Caudate nucleus (tissue), 63 donors: ENCODE measurements at places on chromosomes 1 and 21.

GRCh38 chr1:117657031-117657430, 51.2 kb downstream of the TENT5C start:
- peak; percentile 11 for DNase-seq

DNA sequence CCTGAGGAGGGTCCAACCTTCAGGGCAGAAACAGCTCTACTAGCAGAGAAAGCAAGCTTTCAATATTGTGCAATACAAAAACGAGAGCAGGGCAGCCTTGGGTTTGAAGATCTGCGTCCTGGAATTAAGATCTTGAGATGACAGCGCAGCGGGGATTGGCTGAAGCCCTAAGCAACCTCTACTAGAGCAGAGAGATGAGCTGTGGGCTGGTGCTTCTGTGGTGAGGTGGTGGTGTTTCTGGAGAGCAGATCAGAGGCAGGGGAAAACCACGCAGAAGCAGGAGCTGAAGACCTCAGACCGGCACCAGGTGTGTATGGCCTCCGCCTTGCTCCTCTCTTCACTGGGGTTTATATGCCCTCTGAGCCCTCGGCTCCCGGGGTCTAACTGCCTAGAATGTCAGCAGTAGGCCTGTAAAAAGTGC, 12.5 kb downstream of the TRAF3IP3 start:
- DNase-seq: no peak

GRCh38 chr1:159088546-159089183, 12.1 kb upstream of the AIM2 start:
- no peak for DNase-seq

DNA sequence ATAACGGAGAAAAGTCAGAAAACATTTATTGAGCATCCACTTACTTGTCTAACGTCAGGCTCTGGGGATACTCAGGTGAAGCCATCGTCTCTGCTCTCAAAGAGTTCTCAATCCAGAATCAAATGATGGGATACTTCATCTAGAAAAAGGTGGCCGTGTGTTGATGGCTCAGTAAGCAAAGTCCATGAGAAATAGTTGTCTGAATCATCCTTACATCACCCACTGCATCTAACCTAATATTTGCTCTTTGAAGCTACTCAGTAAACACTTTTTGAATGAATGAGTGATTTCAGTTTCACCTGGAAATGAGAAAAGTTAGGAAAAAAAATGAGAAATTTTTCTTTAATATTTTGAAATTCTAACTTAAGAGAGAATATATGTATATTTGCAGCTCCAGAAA, 155.3 kb upstream of the PKN2 start:
- DNase-seq: no peak

GRCh38 chr1:215911406-215911968, 344.4 kb downstream of the KCTD3 start:
- no peak for DNase-seq

GRCh38 chr21:37266515-37267221, 466 bp downstream of the VPS26C start:
- no peak for DNase-seq

GRCh38 chr1:94126651-94127050, 5.7 kb upstream of the ABCA4 start:
- no peak for DNase-seq

DNA sequence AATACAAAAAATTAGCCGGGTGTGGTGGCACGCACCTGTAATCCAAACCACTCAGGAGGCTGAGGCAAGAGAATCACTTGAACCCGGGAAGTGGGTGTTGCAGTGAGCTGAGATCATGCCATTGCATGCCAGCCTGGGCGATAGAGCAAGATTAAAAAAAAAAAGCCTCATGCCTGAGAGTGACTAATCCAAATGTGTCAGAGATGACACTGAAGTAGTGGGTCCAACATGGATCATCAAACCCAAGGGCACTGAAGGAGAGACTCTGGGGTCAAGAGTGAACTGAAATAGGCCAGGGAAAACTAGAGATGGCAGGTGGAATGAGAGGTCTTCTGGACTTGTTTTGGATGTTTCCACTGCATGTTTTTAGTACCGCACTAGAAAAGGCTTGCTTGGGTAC, 10.2 kb upstream of the CACHD1 start:
- DNase-seq: no peak

DNA sequence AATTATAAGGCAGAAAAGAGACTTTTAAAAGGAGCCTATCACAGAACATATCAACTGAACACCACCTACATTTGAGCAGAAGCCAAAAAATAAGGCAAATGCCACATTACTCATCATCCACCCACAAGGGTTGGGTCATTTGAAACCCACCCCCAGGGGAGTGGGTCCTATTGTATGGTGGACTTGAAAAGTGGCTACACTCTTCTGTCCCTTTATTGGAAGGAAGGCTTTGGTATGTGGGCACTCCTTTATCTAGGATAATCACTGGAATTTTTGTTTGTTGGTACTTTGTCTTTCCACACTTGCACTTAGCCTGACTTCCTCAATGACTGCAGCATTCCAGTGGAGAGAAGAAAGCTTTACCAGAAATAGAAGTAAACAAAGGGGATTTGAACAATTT, 157.2 kb upstream of the COL11A1 start:
- DNase-seq: no peak

DNA sequence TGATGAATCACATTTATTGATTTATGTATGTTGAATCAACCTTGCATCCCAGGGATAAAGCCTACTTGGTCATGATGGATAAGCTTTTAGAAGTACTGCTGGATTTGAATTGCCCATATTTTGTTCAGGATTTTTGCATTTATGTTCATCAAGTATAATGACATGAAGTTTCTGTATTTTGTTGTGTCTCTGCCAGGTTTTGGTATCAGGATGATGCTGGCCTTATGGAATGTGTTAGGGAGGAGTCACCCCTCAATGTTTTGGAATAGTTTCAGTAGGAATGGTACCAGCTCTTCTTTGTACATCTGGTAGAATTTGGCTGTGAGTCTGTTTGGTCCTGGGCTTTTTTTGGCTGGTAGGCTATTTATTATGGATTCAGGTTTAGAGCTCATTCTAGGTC, 1643.1 kb upstream of the B3GALT2 start:
- DNase-seq: no peak

DNA sequence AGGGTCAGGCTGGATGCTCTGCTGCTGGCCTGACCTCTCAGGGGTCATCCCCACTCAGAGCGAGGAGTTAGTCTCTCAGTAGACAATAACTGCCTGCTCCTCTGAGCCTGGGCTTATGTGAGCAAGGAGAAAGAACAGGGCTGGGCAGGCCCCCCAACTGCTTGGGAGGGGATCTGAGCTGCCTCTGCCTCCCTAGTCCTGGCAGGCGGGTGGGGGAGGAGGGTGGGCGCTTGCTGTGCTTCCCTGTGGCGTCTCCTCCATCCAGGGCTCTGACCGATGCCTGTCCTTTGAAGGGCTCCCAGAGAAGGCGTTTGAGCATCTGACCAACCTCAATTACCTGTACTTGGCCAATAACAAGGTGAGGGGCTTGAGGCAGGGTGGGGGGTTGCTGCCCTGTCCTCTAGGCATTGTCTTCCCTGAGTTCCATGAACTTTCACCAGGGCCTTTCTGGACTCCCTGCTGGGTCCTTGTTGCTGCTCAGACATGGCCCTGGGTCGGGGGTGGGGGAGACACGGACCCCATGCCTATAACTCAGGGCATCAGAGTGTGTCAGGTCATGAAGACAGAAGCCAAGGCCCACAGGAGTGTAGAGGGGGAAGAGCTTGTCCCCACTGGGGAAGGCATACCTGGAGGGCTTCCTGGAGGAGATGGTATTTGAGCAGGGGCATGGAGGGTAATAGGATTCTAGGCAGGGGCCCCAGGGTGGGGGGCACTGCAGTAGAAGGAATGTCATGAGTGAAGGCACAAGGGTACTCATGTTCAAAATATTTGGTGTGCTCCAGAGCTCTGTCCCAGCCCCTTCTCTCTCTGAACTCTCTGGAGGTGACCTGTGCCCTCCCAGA, 12.5 kb downstream of the PODN start:
- DNase-seq: no peak

- no peak for DNase-seq
These were observed 31.4 kb downstream of the VASH2 start for GRCh38 chr1:212981571-212982328.

- DNase-seq: no peak
These were observed 572.9 kb downstream of the LTN1 start for GRCh38 chr21:28419811-28420210.

DNA sequence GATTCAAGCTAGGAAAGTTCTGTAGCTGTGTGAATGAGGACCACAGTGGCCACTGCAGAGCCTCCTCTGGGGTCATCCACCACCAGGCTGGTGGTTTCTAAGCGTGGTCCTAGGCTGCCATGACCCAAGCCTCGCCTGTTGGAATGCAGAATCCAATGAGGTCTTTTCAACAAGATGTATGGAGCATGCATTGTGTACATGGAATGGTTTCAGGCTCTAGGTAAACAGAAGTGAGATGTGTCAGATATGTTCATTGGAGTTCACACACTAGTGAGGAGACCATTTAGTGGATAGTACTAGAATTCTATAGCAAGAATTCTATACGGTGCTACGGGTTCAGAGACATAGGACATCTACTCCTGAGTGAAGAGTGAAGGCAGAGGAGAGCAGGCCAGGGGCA, 10.7 kb downstream of the RNU5D-1 start:
- no peak for DNase-seq

DNA sequence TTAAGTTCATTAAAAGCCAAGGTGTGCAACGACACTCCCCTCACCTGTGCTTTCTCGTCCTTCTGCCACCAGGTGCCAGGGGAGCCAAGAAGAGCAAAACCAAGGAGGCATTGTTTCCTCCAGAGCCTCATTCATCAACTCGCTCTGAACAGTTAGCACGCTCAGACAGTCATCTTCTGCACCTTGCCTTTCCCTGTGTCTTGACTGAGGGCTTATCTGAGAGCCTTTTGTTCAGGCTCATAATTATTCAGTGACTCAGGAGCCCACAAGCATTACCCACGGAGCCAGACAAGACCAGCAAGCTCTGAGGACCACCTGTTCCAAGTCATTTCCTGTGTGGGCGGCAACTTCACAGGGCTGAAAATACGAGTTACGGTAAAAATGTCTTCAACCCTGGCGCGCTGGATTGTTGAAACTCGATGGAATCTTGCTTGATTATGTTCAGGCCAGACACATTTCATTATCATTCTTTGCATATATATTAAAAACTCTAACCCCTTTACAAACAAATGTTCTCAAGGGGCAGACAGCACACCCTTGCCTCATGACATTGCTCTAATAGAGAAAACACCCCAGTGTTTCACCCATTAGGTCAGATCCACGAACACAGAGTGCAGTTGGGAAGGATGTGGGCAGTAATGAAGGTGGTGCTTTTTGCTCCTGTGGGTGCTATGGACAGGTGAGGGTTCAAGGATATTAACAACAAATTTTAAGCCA, 89.7 kb upstream of the RUNX1 start:
- no peak for DNase-seq

- peak; percentile 42 for DNase-seq
These were observed 687 bp downstream of the PRKAB2 start for GRCh38 chr1:147171399-147172167.

GRCh38 chr21:42229676-42230075, 10.7 kb downstream of the ABCG1 start:
- DNase-seq: no peak

- DNase-seq: no peak
These were observed 28.4 kb downstream of the CHML start for GRCh38 chr1:241611736-241612135.

- no peak for DNase-seq
These were observed 22.9 kb upstream of the APOBEC4 start for GRCh38 chr1:183675883-183676585.

- DNase-seq: no peak
These were observed 60.8 kb downstream of the ITPKB start for GRCh38 chr1:226678251-226678650.
